IPS DF 6.9 (cell line): ENCODE measurements at places on chromosomes 5 and 9.

- no peak for DNase-seq
Observed at GRCh38 chr9:5873439-5873838, 17.2 kb upstream of the MLANA start.

DNA sequence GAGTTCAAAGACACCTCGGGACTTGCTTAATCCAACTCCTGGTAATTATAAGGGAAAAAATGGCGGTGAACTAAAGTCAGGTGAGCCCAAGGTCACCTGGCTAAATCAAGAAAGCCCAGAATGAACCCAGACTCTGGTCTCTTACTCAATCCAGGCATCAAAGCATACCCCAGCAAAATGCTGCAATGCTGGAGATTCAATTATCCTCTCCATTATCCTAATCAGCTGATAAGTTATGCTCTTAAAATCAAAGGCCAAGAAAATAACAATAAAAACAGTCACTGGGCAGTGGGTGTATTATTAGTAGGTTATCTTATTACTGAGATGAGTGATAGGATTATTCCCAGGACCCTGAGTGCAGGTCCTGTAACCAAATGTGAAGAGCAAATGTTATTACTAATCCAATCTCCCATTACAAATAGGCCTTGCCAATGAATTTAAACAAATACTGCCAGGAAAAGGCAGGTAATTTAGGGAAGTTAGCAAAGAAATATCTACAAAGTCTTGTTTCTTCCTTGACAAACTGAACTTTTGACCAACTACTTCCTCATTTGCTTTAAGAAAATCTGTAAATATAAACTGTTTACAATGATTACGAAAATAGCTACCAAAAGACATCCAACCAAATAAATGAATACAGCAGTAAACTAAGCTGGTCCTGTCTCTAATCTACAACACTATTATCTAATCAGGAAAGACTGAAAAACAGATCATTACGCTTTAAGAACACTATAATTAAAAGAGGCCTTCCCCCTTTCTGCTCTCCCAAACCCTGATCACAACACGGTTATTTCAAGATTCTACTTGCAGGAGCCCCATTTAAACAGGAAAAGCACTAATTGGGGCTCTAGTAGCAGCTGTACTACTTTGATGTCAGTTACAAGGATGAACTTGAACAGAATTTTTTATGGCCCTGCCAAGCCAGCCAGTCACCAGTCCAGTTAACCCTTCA is 103.2 kb downstream of the MED27 start:
- no peak for DNase-seq

GRCh38 chr5:132256783-132257130 is 739 bp upstream of the PDLIM4 start:
- no peak for DNase-seq

- DNase-seq: no peak
Observed at GRCh38 chr9:27429436-27429835, 94.7 kb upstream of the IFNK start.

DNA sequence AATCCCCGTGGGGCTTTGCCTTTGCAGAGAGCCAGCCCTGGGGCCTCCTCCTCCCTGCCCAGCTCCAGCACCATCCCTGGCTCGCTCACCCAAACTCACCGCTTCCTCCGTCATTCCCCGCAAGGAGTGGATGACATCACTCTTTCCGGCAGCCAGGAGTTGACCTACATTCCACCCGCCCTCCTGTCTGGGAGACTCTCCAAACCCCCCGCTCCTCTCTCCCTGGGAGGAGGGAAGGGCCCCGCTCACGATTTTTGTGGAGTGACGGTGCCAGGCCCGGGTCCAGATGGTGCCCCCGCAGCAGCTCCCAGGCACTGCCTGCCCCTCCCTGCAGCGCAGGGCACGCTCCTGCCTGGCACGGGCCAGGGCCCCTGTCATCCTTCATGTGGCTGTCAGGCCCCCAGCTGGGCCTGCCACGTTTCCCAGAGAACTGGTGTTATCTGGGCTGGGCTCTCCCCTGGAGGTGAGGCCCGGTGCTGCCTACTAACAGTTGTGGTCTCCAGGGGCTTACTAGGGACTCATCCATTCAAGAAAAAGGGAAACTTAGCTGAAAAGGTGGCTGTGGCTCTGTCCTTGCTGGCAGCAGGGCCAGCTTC is 52.3 kb downstream of the NTNG2 start:
- DNase-seq: peak; percentile 45

GRCh38 chr9:133901184-133901835 is 90.8 kb downstream of the VAV2 start:
- no peak for DNase-seq

GRCh38 chr9:129254566-129255287 is 76.7 kb upstream of the IER5L start:
- no peak for DNase-seq

- no peak for DNase-seq
Observed at GRCh38 chr9:134223591-134224122, 59.3 kb upstream of the RNU6ATAC start.

GRCh38 chr5:90855296-90856010 is 296.9 kb downstream of the ADGRV1 start:
- DNase-seq: no peak

DNA sequence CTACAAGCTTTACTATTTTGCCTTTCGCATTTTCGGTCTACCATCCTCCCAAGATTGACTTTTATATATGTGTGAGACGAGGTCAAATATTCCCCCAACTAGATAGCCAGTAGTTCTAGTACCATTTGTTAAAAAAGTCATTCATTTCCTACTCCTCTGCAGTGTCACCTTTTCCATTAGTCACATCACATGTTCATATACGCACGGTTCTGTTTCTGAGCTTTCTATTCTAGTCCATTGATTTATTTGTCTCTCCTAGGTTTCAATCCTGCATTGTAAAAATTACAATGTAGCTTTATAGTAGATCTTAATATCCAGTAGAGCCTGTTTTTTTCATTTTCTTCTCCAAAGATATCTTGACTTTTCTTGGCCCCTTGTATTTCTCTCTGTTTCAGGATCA is 528.7 kb upstream of the TRPC7 start:
- no peak for DNase-seq

DNA sequence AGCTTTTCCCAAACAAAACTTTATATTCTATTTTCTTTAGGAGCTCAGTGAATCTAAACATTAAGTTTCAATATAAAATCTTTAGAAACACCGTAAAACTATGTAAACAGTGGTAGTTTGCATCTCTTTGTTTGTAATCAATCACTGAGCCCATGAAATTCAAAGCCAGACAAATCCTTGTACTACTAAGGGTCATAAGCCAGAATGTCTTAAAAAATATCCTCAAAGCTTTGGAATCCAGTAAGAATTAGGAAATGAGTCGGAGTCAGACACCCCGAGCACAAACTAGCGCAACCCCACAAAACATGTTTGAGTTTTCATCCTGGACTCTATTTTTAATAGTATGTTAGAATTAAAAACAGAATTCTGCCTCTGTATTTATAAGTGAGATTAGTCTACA is 153.8 kb downstream of the HSPA4 start:
- no peak for DNase-seq

DNA sequence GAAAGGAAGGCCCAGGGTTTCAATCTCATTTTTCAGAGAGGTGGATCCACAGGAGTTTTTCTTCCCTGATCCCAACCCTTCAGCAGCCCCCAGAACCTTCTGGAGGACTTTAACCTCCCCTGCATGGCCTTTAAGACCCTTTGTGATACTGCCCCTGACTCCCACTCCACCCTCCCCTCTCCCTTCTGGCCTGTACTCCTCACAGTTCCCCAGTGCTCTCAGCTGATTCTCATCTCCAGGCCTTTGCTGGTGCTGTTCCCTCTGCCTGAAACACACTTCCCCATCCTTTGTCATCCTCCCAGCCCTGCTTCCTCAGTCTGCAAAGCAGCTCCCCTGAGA is 18.5 kb downstream of the NEURL1B start:
- DNase-seq: no peak
